ENCODE measurements at places on chromosomes 12 and 14.

GRCh38 chr12:499837-500458 lies 40.2 kb downstream of the B4GALNT3 start:
- DNase-seq: no peak

DNA sequence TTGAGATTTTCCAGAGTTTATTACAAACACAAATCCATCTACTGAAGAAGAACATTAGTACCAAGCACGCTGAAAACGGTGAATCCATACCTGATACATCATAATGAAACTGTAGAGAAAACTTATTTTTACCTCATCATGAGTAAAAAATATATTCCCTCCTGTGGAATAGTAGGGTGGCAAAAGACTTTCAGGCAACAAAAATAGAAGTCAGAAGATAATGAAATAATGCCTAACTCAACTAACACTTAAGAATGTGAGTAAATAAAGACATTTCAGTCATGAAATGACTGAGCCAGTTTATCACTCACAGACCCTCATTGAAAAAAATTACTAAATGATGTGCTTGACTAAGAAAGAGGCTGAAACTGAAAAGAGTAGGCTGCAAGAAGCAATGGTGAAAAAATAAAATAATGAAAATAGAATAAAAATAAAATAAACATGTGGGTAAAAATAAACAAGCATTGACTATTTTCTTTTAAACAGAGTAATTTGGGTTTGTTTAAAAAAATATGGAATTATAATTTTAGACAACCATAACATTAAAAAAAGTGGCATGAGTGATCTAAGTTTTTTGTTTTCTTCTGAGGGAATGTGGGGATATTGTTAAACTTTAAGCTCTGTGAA lies 148.6 kb downstream of the ASCL1 start:
- DNase-seq: no peak

DNA sequence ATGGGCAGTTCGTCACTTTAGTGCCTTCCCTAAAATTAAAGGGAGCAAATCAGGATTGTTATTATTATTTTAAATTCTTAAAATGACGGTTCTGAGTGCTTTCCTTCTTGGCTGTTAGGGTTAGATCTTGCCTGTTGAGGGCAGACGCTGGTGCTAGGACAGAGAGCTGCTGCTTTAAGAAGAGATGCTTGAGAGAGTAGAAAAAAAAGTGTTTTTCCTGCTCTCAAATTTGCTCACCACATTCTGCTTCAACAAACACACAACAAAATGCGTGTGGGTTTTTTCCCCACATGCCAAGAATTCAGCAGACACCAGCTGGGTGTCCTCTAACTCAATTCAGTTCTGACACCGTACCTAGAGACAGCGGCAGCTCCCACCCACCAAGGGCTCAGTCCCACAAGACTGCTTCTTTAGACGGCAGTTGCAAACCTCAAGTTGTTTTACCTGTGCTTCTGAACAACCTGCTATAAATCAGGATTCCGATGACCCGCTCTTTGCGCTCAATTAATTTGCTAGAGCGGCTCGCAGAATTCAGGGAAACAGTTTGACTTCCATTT lies 75.8 kb upstream of the RIN3 start:
- DNase-seq: no peak

- no peak for DNase-seq
These were observed 1.2 kb downstream of the PELI2 start for GRCh38 chr14:56119201-56119981.

DNA sequence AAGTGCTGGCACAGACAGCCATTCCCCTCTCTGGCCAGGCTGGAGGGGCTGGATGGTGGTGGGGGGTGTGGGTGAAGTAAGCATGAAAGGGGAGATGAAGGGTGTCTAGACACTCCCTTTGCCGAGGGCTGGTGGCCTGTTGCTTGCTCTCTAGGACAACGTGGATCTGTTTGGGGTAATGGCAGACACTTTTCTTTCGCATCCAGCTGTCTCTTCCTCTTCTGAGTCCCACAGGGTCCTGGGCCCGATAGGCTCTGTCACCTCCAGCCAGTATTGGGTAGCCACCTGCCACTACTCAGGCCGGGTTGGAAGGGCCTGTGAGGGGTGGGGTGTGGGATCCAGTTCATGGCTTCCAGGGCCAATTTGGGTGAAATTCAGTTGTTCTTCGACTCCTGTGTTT lies 218.1 kb downstream of the CACNA1C start:
- no peak for DNase-seq

GRCh38 chr12:479161-479560 lies 19.4 kb downstream of the B4GALNT3 start:
- no peak for DNase-seq

DNA sequence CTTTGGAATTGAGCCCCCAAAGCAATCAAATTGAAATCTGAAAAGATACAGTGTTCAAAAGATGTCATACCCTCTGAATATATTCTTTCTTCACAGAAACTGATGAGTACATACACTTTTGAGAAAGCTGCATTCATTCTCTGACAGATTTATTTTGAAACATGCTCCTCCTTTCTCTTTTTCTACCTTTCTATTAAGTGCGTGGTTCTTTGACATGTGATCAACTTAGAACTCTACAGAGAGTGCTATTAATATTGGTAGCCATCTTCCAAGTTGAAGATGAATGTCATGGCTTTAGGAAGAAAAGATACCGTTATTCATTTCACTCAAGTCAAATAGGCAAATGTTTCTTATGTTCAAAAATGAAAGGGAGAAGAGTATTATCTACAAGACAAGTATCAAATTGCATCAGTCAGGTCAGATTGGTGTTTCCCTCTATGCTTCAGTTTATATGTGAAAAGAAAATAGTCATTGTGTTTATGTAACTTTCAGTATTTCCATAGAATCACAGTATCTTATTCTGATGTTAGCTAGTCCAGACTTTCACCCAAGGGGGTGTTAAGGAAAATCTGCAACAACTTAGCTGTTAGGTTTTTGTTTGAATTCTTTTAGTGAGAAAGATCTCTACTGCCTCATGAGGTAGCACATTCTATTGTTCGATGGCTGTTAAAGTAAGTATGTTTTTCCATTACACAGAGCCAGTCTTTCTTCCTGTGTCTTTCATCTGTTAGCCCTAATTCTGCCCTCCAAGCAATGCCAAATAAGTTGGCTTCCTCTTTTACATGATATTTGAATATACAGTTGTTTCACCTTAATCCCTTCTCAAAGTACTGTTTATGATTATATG lies 55.4 kb upstream of the GARIN2 start:
- no peak for DNase-seq

DNA sequence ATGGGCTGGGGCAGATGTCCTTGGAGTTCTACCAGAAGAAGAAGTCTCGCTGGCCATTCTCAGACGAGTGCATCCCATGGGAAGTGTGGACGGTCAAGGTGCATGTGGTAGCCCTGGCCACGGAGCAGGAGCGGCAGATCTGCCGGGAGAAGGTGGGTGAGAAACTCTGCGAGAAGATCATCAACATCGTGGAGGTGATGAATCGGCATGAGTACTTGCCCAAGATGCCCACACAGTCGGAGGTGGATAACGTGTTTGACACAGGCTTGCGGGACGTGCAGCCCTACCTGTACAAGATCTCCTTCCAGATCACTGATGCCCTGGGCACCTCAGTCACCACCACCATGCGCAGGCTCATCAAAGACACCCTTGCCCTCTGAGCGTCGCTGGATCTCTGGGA lies 2.7 kb upstream of the SMIM41 start:
- no peak for DNase-seq

- DNase-seq: no peak
These were observed 1.1 kb downstream of the CARMIL3 start for GRCh38 chr14:24052656-24053547.

DNA sequence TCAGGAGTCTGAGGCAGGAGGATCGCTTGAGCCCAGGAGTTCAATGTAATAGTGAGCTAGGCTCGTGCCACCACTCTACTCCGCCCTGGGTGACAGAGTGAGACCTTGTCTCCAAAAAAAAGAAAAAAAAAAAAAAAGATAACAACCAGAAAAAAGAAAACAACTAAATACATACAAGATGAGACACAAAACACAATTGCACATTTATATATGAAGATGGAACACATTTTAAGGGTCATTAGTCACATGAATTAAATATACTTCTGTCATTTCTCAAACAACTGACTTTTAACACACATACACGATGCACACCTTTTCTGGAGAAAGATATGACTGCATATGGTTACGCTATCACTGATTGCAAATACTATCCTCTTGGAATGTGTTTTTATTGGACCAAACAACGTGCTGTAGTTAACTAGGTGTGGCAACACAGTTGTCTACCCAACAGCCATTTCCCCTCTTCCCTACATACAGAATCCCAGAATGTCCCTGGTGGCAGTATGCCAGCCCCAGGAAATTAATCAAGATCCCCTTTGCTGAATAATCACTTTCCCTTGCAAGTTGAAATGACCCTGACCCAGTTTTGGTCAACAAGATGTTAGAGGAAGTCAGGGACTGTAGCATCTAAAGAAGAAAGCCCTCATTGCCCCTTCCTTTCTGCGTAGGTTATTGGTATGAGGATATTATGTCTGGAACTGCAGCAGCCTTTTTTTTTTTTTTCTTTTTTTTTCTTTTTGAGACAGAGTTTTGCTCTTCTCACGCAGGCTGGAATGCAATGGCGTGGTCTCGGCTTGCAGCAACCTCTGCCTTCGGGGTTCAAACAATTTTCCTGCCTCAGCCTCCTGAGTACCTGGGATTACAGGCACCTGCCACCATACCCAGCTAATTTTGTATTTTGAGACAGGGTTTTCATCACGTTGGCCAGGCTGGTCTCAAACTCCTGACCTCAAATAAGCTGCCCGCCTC lies 5.6 kb upstream of the MYL6B start:
- DNase-seq: no peak

DNA sequence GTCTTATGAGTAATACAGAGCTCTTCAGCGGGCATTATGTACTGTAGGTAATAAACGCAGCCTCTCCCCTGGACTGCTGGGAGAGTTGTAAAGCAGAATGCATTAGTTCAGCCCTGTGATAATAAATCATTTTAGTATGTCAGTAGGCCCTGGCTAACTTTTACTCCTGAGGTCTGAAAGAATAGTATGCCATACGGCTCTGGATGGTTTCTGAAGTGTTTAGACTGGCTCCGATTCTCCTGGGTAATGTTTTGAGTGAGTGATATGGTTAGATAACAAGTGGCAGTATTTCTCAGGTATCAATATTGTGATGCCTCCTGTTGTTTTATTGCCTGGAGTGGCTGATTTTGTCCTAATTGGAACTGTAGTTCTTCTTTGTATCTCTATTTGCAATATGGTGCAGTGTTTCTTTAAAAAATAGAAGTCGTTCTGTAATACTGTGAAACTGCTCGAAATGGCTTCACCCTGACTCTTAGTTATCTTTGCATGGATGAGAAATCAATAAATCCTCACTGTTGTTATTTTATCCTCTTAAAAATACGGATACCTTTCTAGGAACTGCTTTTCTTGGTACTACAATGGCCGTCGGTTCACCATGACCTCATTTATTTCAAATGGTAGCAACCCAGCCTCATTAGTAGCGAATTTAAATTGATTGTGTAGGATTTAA lies 100.2 kb downstream of the PDZRN4 start:
- DNase-seq: no peak

GRCh38 chr14:103845327-103845726 lies 2.0 kb downstream of the PPP1R13B start:
- DNase-seq: no peak

DNA sequence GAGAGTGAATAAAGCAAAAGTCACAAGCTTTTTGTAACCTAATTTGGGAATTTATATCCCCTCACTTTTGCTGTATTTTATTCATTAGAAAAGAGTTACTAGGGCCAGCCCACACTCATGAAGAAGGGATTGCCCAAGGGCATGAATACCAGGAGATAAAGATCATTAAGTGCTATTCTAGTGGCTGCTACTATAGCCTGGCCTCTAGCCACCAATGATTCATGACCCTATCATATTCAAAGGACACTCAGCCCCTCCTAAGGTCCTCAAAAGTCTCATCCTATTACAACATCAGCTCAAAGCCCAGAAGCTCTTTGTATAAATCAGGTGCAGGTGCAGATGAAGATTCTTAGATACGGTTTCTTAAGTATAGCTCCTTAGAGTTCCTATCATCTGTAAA lies 518.1 kb downstream of the TRHDE start:
- no peak for DNase-seq

DNA sequence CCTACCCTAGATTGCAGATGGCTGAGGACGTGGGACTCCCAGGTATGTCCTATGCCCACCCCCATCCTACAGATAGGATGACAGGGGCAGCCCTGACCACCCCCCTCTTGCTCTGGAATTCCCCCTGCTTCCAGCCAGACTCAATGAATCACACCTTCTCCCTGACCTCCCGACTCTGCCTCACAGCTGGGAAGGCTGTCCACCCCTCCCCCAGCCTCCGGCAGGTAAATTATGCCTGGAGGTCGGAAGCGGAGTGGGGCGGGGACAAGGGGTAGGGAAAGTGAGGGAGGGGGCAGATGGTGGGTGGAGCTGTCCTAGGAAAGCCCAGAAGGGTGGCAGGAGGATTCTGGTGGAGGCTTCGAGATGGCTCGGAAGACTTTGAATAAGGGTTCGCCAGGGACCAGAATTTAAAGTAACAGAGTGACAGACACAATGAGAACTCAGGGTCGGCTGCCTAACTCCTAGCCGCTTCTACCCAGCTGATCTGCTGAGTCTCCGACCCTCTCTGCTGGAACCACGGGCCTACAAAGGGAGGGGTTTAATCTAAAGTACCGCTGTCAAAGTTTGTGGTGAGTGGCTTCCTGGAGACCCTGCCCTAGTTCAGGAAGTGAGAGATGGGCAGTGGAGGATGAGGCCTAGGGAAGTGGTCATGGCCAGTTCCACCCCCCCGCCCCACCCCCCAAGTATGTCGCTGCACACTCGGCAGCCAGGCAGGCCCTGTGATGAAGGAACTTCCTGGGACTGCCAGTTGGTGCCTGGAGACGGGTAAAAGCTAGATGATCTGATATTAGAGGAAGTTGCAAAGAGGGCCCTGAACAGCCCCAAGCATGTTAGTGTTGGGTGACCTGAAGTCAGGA lies 4.2 kb downstream of the PLEKHG3 start:
- DNase-seq: peak; percentile 66
